Activated CD8-positive, alpha-beta memory T cell treated with anti-CD3 and anti-CD28 coated beads, Interleukin-2, amount 10 ng/mL, durations not matched to agents 7 days and 5 days (primary cell): ENCODE measurements at places on chromosomes 7 and 10. TPM values are rescaled to one million over a fixed set of nuclear protein-coding genes. Genes with fewer than 3 reads are reported as not detected.
A peak's percentile ranks its signal among the peaks of the same experiment; 100 is the strongest.

- no peak for DNase-seq
These were observed 24.1 kb downstream of the PDLIM1 start for GRCh38 chr10:95266674-95267095.

- DNase-seq: no peak
These were observed 263.2 kb downstream of the POU6F2 start for GRCh38 chr7:39240864-39241263.

DNA sequence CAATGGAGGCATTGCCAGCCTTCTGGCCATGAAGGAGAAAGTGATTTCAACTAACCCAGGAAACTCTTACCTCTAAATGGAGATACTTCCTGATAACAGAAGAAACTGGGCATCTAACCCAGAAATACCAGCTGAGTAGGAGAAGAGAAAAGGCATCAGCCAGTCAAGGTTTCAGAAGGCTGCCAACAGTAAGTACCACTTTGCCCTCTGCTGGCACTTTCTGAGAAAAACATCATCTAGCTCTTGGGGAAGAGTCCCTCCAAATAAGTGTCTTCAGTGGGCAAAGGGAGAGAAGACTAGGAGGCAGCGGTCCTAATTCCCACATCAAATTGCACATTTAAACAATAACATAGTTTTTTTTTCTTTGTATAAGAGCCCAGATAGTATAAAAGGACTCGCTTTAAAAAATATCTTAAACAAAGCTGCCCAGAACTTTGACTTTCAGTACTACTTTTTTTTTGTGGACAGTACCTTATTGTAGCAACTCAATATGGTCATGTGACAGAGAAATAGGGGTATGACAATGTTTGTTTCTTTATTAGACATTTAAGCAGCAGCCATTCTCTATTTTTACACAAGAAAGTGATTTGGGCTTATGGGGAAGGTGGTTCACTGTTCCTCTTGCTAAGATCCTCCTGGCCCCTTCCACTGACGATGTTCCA is 157.3 kb downstream of the CTTNBP2 start:
- DNase-seq: no peak

DNA sequence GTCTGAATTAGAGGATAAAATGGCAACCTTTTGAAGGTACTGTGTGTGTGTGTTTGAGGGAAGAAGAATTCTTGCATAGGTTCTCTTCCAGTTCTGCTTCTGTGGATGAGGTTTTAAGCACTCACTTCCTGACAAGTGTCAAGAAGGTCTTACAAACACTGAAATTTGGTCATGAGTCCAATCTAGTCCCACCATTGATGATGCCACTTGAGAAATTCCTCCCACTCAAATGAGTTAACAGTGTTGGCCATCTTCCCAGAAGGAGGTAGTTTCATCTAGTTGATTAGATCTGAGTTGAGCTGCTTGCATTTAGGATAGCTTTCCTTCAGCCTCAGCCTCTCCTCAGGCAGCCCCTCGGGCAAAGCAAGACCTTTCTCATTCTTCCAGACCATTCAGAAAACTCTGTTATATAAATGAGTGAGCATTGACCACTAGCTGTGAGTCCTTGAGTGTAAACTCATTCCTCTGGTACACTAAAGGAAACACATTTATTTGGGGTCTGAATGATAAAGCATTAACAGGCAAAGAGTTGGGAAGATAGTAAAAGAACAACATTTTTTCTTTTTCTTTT is 189.5 kb downstream of the TRIL start:
- no peak for DNase-seq

Gene CRYGN
- not detected for total RNA-seq

DNA sequence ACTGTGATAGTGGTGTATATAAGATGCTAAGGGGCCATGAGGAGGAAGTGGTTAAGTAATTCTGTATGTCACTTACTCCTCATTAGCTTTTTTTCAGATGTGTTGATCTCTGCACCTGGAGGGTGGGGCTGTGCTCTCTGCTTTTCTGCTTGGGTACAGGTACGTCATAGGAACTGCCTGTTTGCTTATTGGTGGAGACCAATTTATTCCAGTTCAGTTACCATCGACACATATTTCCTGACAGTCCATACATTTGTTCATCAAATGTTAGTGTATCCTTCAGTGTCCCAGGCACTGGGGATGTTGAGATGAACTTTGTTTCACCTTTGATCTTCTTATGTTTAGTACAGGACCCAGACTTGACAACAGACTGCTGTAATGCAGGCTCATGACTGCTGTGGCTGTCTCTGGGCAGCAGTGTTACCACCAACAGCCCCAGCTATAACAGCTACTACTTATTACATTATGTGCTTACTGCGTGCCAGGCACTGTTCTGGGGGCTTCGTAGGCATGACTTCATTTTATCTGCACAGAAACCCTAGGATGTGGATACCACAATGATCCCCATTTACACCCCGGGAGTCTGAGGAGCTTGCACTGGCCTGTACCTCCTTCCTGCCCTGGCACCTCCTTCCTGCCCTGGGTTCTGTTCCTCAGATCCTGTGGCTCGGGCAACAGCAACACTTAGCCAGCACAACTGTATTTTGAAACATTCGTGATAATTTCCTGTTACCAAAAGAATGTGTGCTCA is 87.4 kb downstream of the BUB3 start:
- DNase-seq: peak; percentile 54

- no peak for DNase-seq
These were observed 31.1 kb downstream of the SEMA3E start for GRCh38 chr7:83617858-83618257.

- no peak for DNase-seq
These were observed 43.6 kb downstream of the CCSER2 start for GRCh38 chr10:84371944-84372343.

DNA sequence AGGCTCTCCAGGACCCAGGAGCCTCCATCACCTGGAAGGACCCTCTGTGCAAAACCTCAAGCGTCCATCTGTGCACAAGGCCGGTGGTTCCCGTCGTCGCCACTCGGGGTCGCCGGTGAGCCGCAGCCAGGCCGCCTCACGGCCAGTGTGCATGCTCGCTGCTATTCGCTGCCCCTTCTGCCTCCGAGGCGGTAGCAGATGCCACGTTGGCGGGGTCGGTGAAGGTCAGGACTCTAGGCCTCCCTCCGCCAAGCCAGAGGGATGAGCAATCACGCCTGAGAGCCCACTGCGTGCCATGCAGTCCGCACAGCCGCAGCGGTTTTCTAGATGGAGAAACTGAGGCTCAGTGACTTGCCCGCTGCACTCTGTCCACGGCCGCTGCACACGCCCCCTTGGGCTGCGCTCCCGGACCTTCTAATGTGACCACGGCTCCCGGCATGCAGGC is 5.7 kb downstream of the UPK3B start:
- peak; percentile 58 for DNase-seq

DNA sequence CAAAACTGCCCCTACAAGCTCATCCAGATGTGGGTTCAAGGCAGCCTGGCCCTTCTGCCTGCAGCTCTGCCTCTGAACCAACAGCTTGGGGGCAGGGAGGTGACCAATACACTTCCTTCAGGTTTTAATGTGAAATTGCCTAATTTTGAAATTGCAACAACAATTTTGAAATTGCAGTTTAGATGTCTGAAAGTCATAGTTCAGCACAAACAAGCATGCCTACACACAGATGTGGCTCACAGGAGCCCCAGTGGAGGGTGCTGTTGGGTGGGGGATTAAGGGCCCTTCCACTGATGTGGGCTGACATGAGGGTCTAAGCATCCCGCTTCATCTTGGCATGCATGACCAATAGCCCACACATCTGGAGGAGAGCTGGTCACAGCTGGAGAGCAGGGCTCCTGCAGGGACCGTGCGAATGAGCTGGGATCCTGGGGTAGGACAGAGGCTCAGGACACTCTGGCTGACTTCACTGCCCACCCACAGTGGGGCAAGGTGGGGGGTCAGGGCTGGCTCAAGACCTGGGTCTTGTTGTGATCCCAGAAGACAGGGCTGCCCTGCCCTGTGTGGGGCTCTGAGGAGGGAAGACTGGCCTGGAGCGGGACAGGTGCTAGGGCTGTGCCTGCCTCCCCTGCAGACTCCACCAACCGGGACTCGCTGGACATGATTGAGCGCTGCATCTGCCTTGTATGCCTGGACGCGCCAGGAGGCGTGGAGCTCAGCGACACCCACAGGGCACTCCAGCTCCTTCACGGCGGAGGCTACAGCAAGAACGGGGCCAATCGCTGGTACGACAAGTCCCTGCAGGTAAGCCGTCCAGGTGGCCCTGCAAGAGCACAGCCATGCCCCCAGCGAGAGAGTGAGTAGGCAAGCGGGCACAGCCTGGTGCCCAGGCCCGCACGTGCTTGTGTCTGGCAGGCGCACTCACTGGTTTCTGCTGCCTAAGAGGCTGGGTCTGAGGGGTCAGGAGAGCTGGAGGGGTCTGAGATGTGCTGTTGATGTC is 32.3 kb downstream of the CHAT start:
- peak; percentile 37 for DNase-seq

Gene CYCS
- total RNA-seq: 160 TPM

- DNase-seq: no peak
These were observed 37.6 kb downstream of the OAT start for GRCh38 chr10:124381011-124381611.

- no peak for DNase-seq
These were observed 349.6 kb downstream of the TFEC start for GRCh38 chr7:115680921-115681320.

Gene TMEM139
- 1.7 TPM for total RNA-seq

DNA sequence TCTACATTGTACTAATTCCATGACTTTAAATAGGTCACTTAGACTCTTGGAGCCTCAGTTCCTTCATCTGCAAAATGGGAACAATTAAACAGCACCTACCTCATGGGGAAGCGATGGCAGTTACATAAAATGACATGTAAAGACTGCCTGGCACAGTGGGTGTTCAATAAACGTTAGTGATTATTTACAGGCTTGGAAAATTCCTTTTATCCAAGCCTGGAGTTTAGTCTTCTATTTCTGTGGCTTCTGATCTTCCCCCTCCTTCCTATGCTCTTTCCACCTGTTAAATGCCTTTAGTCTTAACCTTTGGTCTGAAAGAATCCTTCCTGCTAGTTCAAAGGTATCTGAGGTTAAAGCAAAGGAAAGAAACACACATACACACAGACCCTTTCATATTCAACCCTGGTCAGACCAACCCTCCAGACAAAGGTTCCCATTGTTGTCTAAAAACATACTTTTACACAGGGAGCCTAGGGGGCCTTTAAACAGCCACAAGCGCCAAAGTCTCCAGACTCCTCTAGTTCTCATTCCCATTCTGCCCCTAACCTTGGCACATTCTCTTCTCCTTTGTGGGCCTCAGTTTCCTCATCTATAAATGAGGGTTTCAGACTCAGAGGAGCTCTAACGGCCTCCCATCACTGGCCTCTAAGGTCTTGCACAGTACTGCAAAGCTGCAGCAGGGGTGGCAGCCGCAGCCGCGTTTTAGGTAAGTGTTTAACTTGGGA is 21.4 kb downstream of the SORBS1 start:
- DNase-seq: no peak
